ENCODE measurements at places on chromosomes 1 and 21.

- H3K4me3 ChIP-seq: no peak overlapping the region
- H3K36me3 ChIP-seq: peaks cover 1% of the 10 kb centered on the region
- no peak overlapping the region for H3K27ac ChIP-seq
- no peaks in the 10 kb centered on the region for H3K4me1 ChIP-seq
- H3K27me3 ChIP-seq: peaks cover 43% of the 10 kb centered on the region
Observed at GRCh38 chr1:175569117-175569743, 174.2 kb downstream of the TNR start.

- no peak for DNase-seq
- no peak overlapping the region for H3K27ac ChIP-seq
- no peak overlapping the region for H3K4me3 ChIP-seq
- H3K4me1 ChIP-seq: no peaks in the 10 kb centered on the region
- H3K36me3 ChIP-seq: no peaks in the 10 kb centered on the region
- H3K27me3 ChIP-seq: peaks cover 7% of the 10 kb centered on the region
Observed at GRCh38 chr1:87450615-87451209, 122.0 kb downstream of the LMO4 start.

DNA sequence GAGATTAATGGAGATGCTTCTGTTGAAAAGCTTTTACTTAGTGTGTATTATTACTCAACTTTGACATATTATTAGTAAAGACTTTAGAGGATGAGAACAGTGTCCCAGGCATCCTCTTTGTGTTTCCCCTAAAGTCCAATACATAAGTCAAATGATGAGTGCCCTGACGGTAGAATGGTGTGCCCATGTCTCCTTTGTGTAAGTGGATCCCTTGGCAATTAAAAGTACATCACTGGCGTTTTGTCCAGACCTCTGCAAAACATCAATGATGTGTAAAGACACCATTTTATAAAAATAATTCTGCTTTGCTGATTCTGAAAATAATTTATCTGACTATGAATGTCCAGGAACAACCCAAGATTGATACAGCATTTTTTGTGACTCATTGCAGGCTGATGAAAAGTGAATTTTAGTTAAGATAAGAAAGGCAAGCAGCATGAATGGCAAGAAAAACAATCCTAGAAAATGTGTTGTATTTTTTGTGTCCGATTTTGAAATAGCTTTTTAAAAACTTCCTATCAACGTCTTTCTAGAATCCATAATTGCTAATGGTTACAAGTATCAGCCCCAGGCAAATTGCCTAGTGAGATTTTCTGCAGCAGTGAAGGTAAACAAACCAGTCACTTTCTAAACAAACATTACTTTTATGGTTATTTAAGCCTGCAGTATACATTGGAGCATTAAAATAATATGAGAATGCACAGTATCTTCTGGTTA is 251.5 kb downstream of the PTPRC start:
- DNase-seq: no peak
- no peak overlapping the region for H3K4me3 ChIP-seq
- no peaks in the 10 kb centered on the region for H3K27me3 ChIP-seq
- H3K4me1 ChIP-seq: no peaks in the 10 kb centered on the region

DNA sequence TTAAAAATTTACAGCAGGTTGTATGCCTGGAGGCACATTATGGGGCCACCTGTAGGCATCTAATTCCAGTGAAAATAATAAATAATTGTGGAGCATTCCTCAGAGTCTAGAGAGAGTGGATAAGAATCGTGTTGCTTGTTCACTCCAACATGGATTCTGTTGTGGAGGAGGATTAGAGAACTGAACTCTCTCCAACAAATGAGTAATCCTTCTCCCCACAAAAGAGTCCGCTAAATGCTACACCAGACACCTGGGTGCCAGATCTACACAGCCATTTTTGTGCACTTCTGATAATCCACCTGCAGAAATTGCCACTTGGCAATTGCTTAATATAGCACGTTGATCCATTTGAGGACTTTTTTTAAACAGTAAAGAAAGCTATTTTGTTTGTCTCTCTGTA is 113.7 kb upstream of the DPYD start:
- no peaks in the 10 kb centered on the region for H3K36me3 ChIP-seq
- DNase-seq: no peak
- H3K27me3 ChIP-seq: peaks cover 15% of the 10 kb centered on the region
- no peak overlapping the region for H3K27ac ChIP-seq

DNA sequence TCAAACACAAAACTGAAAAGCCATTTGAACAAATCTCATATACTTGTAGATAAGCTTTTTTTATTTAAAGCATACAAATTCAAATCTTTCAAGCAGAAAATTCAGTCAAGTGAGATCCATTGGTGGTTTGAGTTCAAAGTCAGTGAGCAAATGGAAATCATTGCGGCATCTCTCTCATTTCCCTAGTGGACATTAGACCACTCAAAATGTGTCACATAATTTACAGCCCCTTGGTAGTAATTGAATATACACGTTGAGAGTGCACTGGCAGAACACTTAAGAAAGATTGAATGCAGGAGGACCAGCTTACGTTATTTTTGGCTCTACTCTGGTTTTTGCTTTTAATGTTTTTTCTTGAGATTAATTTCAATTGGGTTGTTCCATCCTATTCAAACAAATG is 633.7 kb downstream of the USP25 start:
- H3K4me1 ChIP-seq: no peaks in the 10 kb centered on the region
- H3K4me3 ChIP-seq: no peak overlapping the region
- H3K27ac ChIP-seq: no peak overlapping the region
- H3K36me3 ChIP-seq: no peaks in the 10 kb centered on the region

DNA sequence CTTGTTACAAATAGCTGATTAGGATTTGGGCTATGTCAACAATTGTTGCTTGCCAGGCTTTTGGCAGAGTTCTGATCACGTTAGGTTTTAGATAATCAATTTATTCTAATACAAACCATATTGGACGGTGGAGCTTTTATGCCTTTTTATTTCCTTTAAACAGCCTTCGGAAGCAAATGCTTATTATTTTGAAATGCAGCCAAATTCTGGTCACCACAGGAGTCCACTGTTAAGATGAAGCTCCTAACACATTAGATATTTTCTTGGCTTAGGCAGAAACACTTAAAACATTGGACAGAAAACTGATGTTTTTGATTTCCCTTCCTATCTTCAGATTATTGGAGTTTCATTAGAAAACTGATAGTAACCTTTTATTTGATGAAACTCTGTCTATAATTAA is 82.9 kb downstream of the CENPF start:
- no peak overlapping the region for H3K4me3 ChIP-seq
- H3K27ac ChIP-seq: no peak overlapping the region

DNA sequence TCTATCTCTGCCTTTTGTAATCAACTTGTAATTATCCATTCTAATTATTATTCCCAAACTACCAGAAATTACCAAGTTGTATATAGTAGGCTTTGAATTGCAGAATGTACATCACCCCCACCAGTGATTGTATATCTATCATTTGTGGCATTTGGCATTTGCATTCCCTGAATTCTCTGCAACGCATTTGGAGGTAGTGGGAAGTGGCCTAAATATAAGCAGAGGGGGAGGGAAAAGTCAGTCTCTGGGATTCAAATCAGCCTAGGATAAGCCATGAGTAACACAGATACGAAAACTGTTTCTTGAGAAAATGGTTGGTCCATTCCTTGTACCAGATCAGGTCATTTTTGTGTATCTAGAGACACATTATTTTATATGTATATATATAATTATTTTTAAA is 20.7 kb downstream of the DDX20 start:
- H3K4me3 ChIP-seq: no peak overlapping the region
- peaks cover 10% of the 10 kb centered on the region for H3K27me3 ChIP-seq
- DNase-seq: no peak
- no peaks in the 10 kb centered on the region for H3K4me1 ChIP-seq

DNA sequence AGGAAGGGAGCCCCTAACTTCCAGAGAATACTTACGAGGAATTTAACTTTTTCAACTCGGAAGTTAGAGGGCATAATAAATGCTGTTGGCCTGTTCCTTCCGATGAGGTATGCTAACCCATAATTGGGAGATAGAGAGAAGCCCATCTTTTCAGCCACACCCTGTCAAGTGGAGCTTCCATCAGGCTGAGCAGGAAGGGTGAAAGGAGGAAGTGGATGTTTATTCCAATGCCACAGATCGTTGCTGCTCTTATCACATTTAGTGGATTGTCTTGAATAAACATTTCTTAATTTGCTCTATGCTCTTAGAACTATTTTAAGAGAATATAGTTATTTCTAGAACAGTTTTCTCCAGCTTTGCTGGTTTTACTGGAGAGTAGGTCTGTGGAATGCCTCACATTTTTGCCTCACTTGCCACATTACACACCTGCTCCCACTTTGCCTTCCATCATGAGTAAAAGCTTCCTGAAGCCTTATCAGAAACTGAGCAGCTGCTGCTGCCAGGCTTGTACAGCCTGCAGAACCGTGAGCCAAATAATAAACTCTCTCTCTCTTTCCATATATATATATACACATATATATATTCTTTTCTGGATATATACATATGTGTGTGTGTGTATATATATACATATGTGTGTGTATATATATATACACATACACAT is 60.0 kb upstream of the RGS21 start:
- H3K27me3 ChIP-seq: no peaks in the 10 kb centered on the region
- H3K27ac ChIP-seq: no peak overlapping the region
- DNase-seq: no peak
- H3K36me3 ChIP-seq: no peaks in the 10 kb centered on the region

- no peaks in the 10 kb centered on the region for H3K4me1 ChIP-seq
- H3K36me3 ChIP-seq: no peaks in the 10 kb centered on the region
- peaks cover 10% of the 10 kb centered on the region for H3K27me3 ChIP-seq
Observed at GRCh38 chr1:77459881-77460280, 178.1 kb downstream of the AK5 start.

DNA sequence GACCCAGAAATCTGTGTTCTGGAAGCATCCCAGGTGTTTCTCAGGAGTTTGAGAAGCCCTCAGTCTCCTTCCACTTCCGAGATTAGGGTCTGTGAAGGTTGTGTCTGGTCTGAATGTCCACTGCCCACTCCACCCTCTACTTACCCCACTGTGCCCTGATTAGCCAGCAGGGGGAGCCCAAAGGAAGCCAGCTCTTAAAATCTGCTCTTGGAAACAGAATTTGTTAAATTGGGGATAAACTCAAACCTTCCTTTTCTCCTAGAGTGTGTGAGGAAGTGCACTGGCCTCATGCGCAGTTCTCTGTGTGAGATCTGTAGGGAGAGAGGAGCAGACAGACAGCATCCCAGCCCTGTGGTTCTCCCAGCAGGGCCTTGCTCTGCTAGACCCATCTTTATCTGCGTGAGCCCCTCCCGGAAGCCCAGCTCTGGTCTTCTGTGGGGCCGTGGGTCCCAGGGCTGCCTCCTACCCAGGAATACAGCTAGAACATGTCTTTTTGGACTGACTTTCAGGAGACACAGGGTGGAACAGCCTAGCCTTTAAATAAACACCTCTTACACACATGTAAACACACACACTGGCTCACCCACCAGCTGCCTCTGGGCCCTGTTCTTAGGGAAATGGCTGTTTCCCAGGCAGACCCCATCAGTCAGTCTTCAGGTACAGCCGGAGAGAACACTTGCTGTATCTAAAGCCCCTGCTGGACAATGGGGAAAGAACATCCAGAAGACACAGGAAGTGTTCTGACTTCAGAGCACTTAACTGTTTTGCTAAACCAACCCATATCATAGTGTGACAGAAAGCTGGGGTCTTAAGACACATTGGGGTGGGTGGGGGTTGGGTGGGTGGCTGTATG is 52.2 kb downstream of the SMYD2 start:
- H3K4me3 ChIP-seq: no peak overlapping the region
- no peaks in the 10 kb centered on the region for H3K27me3 ChIP-seq
- H3K27ac ChIP-seq: no peak overlapping the region
- DNase-seq: no peak
- H3K4me1 ChIP-seq: peaks cover 4% of the 10 kb centered on the region

GRCh38 chr1:205563927-205564441 is 59.5 kb downstream of the CDK18 start:
- no peaks in the 10 kb centered on the region for H3K4me1 ChIP-seq
- no peaks in the 10 kb centered on the region for H3K36me3 ChIP-seq
- no peak overlapping the region for H3K4me3 ChIP-seq
- H3K27ac ChIP-seq: no peak overlapping the region

DNA sequence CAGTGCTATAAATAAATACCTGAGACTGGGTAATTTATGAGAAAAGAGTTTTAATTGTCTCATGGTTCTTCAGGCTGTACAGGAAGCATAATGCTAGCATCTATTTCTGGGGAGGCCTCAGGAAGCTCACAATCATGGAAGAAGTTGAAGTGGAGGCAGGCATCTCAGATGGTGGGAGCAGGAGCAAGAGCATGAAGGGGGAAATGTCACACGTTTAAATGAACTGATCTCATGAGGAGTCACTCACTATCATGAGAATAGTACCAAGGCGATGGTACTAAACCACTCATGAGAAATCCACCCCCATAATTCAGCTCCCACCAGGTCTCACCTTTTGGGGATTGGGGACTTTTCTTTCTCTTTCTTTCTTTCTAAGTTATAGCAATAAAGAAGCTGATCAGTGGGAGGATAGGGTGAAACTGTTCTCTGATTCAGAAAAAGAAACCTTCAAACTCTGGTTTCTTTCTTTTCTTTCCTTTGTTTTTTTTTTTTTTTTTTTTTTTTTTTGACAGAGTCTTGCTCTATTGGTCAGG is 17.1 kb upstream of the SPAG17 start:
- DNase-seq: no peak
- no peaks in the 10 kb centered on the region for H3K27me3 ChIP-seq
- no peak overlapping the region for H3K27ac ChIP-seq
- H3K36me3 ChIP-seq: peaks cover 1% of the 10 kb centered on the region
- H3K4me1 ChIP-seq: no peaks in the 10 kb centered on the region
- no peak overlapping the region for H3K4me3 ChIP-seq
